ENCODE measurements at places on chromosomes 11 and 22.
A peak's percentile ranks its signal among the peaks of the same experiment; 100 is the strongest.

DNA sequence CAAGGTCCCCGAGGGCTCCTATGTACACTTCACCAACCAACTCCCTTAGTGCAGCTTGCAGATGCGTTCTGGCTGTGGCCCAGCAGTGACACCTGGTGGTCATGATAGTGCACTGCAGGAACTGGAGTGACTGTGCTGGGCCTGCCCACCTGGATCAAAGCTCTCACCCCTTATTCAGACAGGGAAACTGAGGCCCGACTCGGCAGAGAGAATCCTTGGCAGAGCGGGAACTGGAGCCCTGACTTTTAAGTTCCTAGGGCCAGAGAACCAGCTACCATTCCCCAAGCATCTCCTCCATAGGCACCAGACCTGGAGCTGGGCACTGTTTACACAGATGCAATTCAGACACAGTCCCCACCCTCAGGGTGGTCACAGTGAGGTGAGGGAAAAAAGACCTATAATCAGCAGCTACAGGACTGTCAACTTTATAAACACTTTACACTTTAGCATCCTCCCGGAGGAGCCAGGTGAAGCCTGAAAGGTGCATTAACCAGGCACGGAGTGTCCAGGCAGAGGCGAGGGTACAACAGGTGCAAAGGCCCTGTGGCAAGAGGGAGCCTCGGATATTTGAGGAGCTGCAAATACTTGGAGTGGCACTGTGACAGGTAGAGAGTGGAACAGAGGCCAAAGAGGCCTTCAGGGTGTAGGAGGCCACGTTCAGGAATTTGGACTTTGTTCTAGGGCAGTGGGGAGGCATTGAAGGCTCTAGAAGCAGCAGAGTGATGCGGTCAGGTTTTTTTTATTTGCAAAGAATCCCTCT is 22.0 kb downstream of the RHBDD3 start:
- peak; percentile 75 for DNase-seq

DNA sequence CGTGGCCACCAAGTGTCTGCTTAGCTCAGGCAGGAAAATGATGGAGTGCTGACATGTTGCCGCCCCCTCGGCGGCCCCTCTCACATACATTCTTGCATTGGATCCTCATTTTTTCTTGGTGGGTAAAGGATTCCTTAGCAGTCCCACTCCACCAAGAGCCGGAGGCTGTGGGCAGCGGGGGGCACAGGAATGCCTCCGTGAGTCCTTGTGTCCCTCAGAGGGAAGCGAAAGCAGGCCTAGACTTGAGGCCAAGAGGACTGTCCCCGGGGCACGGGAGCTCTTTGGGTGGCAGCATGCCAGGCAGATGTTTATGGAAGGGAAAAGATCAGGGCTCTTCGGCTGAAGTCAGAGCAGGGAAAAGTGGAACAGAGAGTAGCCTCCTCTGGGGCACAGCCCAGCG is 21.6 kb downstream of the LRFN4 start:
- DNase-seq: no peak

GRCh38 chr22:43272301-43272700 is 70.9 kb downstream of the SCUBE1 start:
- no peak for DNase-seq

DNA sequence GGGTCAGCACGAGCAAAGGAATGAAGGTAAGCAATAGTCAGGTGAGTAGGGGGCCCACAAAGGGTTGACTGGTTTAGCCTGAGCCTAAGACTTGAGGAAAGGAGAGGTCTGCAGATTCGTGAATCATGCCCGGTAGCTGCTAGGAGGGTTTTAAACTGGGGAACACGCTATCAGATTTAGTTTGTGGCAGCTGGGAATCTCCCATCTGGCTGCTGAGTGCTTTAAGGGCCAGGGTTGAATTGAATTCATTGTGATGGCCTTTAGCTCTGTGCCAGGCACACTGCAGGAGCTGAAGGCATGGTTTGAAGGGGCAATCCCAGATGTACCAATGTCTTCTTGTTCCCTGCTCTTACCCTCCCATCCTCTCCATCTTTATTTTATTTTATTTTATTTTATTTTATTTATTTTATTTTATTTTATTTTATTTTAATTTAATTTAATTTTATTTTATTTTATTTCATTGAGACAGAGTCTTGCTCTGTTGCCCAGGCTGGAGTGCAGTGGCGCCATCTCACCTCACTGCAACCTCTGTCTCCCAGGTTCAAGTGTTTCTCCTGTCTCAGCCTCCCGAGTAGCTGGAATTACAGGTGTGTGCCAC is 1.9 kb upstream of the NECTIN1 start:
- DNase-seq: no peak

GRCh38 chr11:128497061-128497775 is 90.1 kb downstream of the ETS1 start:
- no peak for DNase-seq

GRCh38 chr11:130122141-130122575 is 37.4 kb upstream of the ST14 start:
- peak; percentile 55 for DNase-seq

DNA sequence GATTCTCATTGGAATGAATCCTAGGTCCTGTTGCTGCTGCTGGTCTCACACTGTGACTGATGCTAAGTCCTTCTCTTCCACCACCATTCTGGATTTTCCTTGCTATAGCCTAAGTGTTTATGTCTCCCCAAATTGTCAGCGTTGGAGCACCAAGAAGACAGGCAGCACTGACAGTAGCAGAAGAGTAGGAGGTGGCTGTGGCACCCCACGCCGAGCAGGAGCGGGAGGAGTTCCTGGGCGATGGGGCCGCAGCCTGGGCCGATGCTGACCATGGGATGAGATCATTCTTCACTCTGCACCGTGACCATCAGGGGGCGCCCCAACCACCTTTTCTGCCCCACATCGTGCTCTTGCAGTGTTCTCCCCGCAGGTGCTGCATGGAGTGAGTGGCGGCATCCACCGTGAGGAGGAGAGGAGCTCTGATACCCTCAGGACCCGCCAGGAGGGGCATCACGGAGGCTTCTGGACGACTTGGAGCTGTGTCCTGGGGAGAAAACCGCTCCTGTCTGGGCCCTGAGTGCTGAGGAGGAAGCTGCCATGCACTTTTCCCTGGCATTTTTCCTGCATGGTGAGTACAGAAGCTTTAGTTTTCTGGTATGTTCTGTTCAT is 57.0 kb downstream of the LRRC74B start:
- peak; percentile 87 for DNase-seq

DNA sequence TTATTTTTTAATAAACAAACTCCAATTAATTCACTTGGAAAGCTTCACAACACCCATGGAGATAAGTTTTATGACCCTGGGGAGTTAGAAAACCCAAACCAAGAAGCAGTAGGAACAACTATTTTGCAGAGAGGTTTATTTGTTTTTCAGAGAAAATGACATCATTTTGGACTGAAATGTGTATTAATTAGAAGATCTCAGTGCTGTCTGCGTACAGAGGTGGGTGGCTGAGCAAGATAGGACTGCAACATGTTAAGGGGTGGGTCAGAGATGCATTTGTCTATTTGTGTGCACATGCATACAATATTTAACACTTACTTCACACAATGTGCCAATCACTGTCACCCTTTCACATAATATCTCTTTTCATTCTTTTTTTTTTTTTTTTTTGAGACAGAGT is 1.1 kb downstream of the SCGB1A1 start:
- no peak for DNase-seq

DNA sequence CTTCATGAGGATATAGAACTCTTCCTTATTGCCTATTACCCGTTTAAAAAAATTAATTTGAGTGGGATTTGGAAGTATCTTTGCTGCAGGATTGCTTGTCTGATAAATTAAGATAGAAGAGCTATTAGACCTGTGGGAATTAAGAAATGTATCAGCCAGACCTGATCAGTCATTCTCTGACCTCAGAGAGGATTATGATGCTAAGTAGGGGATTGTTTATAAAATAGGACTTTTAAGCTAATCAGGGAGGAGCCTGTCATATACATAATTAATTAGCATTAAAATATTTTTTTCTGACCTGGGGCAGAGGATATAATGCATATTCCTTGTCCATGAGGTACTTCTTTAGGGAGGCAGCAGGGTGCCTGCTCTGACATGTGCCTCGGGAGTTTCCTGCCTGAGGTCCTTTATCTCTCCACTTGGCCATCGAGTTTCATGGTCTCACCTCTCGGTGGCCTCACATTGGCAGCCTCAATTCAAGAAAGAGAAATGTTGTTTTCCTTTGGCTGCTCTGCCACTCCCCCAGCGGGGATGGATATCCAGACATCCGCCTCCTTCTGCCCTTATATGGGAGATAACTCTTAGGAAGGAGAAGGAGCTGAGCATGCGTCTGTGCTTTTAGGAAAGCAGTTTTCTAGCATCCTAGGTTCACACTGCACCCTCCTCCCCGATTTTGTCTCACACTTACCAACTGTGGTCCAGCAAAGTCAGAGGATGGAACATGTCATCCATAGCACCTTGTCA is 41.1 kb downstream of the DIXDC1 start:
- DNase-seq: no peak

GRCh38 chr22:49553518-49554295 is 274.0 kb downstream of the BRD1 start:
- DNase-seq: no peak

DNA sequence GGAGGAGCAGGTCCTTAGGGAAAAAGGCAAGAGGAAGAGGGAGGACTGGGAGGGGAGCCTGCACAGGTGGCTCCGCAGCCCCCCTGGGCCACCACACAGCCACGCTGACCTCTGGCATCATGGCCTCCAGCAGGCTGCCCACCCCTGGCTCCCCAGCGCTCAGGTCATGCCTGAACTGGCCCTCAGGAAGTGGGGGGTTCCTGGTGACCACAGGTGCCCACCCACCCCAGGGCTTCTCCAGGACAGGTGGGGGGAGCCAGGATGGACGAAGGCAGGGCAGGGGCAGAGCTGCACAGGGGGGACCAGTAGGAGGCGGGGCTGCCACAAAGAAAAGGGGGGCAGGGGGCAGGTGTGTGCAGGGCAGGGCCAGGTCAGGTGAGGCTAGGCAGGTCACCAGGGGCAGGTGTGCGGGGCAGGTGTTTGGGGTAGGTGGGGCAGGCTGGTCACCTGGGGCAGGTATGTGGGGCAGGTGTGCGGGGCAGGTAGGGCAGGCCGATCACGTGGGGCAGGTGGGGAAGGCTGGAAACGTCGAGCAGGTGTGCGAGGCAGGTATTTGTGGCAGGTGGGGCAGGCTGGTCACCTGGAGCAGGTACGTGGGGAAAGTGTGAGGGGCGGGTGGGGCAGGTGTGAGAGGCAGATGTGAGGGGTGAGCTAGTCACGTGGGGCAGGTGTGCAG is 997 bp downstream of the DEAF1 start:
- DNase-seq: no peak
